ENCODE measurements at places on chromosomes 12 and 14.

- no peak for DNase-seq
Observed at GRCh38 chr12:101783150-101783549, 43.9 kb upstream of the SYCP3 start.

DNA sequence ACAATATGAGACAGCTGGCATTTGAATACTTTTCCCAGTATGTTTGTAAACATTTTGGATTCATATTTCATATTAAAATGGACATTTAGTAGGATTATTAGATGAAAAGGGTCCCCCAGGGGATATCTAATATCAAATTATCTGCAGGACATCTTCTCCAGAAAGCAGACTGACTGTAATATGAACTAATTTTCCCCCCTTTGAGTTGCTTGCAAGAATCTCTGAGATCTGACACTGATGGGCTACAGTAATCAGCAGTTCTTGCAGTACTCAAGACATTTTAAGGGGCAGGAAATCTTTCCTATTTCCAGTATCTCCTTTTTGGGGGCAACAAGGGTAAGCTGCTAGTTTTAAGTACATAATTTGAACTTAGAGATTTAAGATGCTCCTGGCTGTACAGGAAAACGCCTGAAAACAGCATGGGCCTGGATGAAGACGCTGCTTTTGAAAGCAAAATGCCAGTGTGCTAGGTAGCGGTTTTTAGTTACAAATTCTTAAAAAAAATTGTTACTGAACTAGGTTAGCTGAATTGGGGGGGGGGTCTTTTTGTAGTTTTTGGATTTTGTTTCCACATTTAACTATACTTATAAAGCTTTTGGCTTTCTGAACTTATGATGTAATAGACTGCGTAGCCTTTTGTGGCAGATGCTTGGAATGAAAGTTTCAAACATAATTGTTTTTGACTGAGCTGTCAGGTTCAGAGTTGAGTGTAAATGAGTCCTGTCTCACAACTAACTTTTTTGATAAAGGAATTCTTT, 2.2 kb downstream of the FRMD6 start:
- DNase-seq: no peak

DNA sequence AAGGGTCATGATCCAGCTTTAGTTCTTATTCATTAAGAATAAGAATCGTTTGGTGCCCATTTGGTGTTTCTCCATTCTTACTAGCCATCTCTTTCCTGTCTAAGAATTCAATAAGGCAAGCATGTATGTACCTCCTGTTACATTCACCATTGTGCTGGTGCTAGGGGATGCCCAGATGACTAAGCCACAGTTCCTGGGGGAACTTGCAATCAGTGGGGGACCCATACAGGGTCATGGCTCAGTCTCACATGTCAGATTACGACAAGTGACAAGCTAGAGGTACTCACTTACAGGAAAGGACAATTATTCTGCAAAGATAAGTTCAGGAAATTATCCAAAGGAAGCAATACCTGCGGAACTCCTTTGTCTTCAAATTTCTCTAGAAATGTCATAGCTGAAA, 125.4 kb downstream of the STXBP6 start:
- no peak for DNase-seq

DNA sequence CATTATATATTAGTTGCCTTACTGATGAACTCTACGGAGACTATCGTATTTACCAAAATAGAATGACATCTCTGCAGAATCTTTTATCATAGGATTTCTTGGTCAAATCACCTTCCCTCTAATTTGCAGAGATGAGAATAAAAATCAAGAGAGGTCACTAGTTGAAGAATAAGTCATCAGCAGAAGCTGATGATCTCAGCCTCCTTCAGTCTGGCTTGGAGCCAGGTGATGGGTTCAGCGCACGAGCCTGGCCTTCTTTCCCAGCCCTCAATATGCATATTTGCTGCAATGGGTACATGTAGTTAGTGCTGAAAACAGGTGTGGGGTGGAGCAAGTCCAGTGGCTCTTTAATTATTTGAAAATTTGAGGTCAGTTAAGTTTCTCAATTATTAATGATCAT, 19.2 kb upstream of the EMP1 start:
- DNase-seq: no peak

- DNase-seq: peak; percentile 63
Observed at GRCh38 chr12:26402648-26403047, 207.3 kb downstream of the SSPN start.

- DNase-seq: no peak
Observed at GRCh38 chr12:102562836-102563425, 82.6 kb upstream of the IGF1 start.

DNA sequence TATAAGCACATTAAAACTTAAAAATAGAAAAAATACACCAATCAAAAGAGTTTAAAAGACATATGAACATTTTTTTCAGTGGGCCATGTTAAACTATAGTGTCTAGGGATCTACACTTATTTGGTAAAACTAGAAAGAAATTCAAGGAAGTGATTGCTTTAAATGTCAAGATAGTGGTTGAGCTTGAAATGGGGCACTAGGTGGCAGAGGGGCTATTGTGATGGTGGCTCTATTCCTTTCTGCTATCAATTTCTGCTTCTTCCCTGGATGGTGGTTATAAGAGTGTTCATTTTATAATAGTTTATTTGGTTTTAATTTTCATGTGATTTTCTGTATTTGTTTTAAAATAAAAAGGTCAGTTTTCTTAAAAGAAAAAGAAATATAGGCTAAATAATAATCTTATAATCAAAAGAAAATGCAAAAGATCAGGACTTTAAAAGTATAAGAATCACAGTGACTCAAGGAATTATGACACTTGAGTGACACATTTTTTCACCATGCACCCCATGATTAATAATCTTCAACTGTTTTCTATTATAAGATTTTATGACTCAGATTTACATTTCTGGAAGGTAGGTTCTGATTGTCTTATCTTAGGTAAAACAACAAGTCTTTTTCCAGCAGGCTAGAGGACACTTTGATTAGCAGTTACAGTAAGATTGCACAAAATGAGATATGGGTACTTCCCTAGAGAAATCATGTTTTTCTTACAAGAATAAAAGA, 137.5 kb downstream of the FSCB start:
- DNase-seq: no peak

DNA sequence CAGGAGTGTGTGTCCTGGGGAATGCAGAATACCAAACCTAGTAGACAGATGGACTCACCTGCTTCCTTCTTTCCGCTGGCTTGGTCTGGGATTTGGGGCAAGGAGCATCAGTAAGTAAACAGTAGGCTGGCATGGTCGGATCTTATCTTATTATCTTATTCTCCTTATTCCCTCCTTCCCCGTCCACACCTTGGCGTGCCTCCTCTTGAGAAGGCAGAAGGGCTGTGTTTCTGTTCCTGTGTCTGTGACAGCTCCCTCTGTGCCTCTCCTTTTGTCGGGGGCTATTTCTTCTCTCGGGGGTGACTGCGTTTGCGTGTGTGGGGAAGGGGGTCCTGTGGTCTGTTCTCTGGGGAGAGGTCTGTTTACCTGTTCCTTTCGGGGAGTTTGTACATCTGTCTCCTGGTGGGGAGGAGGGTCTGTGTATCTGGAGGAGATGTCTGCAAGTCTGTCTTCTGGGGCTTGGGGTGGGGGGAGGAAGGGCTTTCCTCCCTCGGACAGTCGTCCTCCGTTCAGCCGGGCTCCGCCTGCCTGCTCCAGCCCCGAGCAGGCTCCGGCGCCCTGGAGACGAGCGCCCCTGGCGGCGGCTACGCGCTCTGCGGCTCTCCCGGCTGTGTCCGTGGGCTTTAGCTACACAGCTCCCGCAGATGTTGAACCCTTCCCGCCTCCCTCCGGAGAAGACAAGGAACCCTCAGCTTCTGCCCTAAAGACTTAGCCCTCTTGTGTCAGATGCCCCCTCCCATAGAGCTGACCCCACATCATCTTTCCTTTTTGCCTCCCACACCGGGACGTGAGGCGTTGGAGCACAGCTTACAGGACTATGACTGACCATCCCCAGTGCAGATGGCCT, 4.4 kb downstream of the KRT86 start:
- peak; percentile 84 for DNase-seq

DNA sequence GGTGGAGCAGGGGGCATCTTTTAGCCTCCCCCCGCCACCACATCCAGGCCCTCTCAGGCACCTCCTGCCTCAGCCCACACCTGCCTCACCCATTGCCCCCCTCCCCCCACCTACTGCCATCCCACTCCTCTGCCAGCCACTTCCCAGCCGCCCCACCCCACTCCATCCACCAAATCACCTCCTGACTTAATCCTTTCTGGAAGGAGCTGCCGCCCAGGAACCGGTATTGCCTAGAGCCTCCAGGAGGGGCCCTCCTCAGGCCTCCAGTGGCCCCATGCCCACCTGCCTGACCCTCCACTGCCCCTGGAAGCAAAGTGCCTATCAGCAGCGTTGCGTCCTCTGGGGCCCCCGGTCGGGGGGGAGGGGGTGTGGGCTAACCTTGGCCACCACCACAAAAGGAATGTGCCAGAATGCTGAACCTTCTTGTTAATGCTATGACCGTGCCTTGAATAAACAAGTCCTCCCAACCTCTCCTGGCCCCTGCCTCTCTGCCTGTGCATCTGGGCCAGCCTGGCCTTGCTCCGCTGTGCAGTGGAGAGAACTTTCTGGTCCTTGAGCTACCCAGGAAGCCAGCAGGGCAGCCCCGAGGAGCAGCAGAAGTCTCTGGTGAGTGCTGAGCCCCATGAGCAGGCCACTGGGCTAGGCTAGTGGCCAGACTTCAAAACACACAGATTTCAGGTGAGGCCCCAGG, 11.8 kb downstream of the NGB start:
- DNase-seq: no peak

- peak; percentile 71 for DNase-seq
Observed at GRCh38 chr12:92505254-92506231, 197.2 kb upstream of the PLEKHG7 start.

GRCh38 chr12:3307389-3307788, 183.6 kb upstream of the PRMT8 start:
- no peak for DNase-seq

DNA sequence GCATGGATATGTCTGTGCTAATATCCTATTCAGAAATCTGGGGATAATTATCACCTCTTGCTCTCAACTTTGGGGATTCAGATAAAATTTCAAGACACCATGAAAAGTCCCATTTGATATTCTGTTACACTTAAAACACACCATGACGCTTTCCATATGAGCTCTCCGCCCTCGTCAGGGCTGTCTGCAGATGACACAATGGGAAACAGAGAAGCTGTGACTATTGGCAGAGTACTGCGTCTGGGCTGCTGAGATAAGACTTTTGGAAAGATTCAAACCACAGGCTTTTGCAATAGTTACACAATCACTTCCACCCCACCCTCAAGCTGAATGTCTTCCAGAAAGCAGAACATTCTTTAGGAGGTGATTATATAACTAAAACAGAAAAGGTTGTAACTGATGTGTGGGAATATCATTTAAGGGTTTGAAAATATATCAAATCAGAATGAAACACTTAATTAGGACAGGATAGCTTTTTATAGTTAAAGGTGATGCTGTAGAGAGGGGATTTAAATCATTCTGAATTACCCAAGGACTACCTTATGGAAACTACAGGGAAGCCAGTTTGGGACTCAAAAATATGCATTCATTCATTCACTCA, 75.3 kb upstream of the TMPO start:
- DNase-seq: peak; percentile 62

DNA sequence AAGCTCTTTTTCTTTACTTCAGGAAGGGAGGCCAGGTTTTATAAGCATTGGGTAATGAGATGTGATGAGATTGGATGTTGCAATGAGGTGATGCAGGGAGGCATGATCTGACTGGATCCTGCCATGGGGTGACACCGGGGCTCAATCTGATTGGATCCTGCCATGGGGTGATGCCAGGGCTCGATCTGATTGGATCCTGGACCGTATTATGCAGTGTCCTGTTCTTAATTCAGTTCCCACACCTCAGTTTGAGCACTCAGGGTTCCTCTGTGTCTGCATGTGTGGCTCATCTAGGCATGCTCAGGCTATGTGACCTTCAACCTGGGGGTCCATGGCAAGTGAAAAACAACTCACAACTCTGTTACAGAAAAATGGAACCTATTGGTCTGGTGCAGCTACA, 166.4 kb downstream of the SLC15A4 start:
- no peak for DNase-seq

GRCh38 chr12:117890137-117890536, 78.7 kb downstream of the KSR2 start:
- no peak for DNase-seq

- DNase-seq: no peak
Observed at GRCh38 chr14:63229330-63230059, 25.3 kb downstream of the RHOJ start.

DNA sequence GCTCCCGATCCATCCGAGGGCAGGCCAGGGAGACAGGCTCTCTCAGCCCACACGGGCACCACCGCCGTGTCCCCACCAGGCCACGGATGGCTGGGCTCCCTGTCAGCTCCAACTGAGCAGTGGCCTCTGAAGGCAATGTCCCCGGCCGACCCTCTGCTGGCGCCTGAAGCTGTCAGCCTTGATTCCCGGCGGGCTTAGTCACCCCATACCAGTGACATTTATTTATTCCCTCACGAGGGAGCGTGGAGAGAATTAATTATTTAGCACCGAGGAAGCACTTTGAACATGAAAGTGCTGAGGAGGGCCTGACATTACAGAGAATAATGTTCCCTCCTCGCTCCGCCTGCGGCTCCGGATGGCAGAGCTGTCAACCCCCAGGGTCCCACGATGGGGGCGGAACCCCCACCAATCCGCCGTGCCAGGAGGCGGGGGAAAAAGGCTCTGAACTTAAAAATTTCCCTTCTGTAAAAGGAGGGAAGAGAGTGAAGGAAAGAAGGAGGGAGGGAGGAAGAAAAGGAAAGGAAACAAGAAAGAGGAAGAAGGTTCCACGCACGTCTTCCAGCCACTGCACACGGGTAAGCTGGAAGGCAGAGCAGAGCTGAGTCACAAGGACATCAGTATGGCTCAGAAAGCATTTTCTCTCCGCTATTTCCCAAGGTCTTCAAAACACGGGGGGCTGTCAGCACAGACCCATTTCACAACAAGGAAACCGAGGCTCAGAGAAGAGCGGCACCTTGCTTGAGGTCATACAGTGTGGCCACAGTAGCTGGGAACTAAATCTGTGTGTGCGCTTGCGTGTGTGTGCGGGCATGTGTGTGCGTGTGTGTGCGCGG, 108.7 kb upstream of the NCOR2 start:
- DNase-seq: peak; percentile 70

GRCh38 chr14:102203382-102203781, 63.7 kb downstream of the WDR20 start:
- no peak for DNase-seq

GRCh38 chr12:27236498-27236897, 7.6 kb upstream of the STK38L start:
- DNase-seq: no peak

- DNase-seq: no peak
Observed at GRCh38 chr14:105051182-105052109, 13.8 kb downstream of the GPR132 start.

DNA sequence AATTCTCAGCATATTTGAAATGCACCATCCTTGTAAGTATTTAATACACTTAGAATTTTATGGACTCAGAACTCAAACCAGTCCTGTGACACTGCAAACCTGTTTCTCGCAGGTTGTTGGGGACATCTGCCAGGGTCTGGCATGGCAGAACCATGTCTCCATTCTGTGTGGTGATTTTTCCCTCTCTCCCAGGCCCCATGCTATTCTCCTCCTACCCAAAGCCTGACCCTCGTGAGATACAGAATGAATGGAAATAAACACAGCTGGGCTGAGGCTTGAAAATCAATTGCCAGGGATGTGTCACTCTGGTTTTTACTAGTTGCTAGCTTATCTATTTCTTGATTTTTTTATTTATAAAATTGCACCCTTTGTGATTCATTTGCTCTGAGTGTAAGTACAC, 19.8 kb downstream of the TPH2 start:
- DNase-seq: no peak

Measured in ureter (tissue), 1 donor.